ENCODE measurements at places on chromosomes 13 and 19.
A peak's percentile ranks its signal among the peaks of the same experiment; 100 is the strongest.

DNA sequence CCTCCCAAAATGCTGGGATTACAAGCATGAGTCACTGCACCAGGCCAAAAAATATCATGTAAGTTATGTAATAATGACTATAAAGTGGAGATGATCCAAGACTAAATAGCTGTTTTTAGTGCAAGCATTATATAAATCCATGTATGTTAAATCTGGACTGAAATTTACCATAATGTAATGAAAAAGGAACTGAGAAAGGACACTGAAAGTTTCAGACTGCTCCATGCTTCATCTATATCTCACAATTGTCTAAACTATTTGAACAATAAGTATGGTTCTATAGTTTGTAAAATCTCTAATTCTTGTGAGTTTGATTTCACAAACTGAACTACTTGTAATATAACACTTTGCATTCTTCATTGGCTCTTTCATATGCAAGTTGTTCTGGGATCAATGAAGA, 2299.5 kb downstream of the PCDH9 start:
- no peak for DNase-seq

GRCh38 chr19:22945560-22945959, 57.4 kb downstream of the ZNF728 start:
- peak; percentile 0 for DNase-seq

DNA sequence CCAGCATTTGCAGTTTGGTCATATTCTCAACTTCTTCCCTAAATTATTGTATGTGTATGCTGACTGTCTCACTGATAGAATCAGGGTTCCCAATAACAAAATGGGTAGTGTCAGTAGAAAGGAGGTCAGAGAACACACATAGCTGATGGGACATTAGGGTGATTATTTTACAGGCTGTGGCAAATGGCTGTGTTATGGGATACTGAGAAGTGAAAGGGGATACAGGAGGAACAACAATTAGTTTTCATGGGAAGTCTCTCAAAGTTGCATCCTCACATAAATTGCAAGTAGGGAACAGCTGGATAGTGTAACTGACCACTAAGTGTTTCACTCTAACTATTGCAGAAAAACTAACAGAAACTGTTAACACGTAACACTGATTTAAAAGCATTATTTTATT, 1199.3 kb downstream of the PCDH17 start:
- no peak for DNase-seq

DNA sequence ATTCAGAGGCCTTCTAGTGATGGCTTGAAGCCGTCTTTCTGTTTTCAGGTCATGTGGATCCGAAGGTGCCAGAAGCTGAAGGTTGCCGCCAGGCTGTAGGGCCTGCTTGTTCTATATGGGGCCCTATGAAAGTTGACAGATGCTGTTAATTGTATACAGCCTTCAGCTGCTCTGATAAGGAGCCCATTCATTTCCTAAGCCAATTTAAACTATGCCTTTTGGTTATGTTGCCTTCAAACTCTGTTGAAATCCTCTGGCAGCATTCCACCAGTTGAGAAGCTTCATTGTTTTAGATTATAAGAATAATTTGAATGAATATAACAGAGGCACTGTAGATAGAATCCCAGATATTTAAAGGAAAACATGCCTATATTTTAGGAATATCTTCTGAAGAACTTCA, 34.4 kb downstream of the RAP2A start:
- DNase-seq, result no peak

DNA sequence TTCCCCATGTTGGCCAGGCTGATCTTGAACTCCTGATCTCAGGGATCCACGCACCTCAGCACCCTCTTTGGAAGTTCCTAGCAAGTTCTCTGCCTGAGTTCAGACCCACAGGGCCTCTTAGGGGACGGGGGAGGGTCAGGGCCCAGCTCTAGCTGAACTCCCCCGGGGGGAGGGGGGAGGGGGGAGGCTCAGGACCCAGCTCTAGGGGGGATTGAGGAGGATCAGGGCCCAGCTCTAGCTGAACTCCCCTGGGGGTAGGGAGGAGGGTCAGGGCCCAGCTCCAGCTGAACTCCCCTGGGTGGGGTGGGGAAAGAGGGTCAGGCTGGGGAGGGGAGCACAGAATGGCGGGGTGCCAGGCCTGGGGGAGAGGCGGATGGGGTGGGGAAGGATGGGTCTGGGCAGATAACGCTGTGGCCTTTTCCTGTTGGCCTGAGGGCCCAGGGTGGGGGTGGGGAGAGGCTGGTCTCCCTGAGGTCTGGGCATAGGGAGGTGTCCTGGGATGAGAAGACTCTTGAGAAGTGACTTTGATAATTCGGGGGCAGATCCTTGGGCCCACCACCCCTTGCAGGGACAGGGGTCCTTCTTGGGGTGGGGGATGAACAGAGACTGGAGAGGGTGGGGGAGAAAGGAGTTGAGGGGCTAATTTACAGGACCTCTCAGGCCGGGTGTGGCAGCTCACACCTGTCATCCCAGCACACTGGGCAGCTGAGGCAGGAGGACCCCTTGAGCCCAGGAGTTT, 5.5 kb upstream of the PTBP1 start:
- DNase-seq, result no peak

DNA sequence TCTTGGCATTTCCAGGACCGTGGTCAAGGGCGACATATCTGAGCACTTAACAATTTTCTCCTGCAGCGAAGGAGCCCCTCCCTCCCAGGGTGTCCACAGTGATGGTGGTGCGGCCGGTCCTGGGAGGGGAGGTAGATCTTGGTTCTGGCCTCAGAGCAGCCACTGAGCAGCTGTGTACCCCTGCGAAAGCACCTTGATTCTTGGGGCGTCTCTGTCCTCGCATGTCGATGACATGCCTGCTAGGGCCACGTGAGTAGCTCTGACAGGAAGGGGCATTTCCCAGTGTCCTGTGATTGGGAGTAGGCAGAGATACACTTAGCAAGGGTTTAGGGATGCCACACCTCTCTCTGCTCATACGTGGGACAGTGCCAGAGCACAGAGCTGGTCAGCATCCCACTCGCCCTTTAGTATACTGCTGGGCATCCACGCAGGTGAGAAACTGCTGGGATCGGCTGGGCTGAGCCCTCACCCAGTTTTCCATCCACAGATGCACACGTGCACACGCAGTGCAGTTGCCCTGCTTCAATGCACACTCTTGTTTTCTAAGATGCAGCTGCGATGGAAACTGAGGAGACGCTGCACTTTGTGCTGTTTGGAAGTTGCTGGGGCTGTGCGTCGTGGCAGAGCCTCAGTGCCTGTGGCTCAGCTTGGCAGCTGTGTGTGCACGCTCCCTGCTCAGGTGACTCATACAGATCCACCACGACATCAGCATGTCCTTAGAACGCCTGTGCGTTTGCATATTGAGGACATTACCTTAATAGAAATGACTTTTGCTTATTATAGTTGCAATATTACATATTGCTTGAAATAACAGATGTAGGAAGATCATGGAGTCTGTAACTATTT, 66.8 kb downstream of the TEX29 start:
- DNase-seq, result no peak
